AG04449 (cell line): ENCODE measurements at places on chromosomes 6 and 20.

DNA sequence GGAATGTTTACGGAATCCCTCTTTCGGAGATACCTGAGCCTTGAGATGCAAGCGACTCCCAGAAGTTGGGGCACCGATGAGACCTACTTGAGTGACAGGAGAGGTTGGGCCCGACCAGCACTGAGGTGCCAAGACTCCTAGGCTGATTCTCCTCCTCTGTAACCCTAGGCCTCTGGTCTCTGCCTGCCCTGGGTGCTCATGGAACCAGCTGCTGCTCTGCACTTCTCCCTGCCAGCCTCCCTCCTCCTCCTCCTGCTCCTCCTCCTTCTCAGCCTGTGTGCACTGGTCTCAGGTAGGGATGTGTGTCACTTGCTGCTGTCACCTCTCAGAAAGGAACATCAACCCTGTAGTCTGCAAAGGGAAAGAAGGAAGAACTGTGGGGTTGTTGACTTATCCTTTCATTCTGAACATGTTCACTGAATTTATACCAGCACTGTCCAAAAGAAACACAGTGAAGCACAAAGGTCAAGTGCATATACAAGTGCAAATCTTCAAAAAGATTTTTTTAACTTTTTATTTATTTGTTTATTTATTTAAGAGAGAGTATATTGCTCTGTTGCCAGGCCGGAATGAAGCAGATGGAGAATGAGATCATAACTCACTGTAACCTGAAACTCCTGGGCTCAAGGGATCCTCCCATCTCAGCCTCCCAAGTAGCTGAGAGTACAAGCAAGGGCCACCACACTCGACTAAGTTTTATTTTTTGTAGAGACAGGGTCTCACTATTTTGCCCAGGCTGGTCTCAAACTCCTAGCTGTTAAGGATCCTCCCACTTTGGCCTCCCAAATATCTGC is 913 bp downstream of the BTN2A2 start:
- no peak for DNase-seq

DNA sequence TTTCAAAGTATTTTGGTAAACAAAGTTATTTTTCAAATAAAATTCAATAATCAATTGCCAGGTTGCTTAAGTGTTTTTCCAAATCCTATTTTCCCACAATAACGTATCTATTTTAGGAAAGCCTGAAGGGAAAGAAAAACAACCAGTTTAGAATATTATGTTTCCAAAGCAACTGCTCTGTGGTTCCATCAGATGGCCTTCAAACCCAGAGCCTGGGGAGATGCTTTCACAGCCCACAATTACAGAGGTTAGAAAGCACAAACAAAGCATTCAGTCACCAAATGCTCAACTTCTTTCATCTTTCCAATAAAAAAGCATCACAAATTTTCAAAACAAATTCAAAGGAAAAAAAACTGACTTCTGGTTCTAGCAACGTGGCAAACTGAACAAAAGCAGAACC is 66.0 kb downstream of the ELOVL5 start:
- DNase-seq: no peak

DNA sequence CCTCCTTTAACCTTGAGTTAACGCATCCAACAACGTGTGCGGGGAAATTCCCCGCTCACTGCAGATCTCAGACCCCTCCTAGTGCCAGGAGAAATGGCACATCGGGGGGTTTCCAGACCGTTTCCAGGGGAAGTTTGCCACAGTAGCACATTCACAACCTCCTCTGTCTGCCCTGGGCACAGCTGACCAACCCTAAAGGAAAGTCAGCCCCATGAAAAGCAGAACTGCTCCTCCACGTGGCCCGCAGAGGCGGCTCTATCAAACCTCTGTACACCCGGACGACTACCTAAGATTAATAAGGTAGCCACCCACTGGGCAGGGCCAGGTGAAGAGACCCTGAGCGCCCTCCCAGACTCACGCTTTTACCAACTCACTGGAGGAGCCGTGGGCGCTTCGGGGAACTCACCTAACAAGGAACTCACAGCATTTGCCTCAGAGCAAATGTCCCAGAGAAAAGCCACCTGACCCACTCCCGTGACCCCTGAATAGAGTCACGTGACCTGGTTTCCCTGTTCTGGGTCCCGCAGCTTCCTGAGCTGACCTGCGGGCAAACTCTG is 93.1 kb downstream of the PRND start:
- no peak for DNase-seq

GRCh38 chr6:47009583-47009982 is 32.5 kb downstream of the ADGRF1 start:
- DNase-seq: no peak

DNA sequence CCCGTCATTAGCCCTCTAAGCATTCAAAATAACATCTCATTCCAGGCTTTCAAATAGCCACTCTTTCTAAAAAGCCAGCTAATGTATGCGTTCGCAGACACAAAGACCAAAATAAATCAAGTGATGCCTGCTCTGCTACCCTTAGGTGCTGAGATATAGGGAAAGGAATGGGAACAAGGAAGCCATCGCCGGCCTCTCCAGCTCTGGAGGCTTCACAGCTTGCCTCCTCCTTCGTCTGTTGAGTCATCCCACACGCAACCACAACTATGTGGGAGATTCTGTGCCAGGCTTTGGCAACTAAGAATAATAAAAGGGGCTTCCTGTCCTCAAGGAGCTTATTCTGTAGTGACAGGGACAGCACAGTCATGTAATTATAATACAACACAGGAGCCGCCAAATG is 27.3 kb upstream of the SLC22A23 start:
- DNase-seq: no peak

- no peak for DNase-seq
Measured at GRCh38 chr6:83958241-83958685, 75.3 kb upstream of the MRAP2 start.

GRCh38 chr6:7000825-7001777 is 106.7 kb upstream of the RREB1 start:
- DNase-seq: no peak

- DNase-seq: no peak
Measured at GRCh38 chr20:37896932-37897548, 5.9 kb upstream of the VSTM2L start.
